ENCODE measurements at places on chromosomes 12 and 14.

DNA sequence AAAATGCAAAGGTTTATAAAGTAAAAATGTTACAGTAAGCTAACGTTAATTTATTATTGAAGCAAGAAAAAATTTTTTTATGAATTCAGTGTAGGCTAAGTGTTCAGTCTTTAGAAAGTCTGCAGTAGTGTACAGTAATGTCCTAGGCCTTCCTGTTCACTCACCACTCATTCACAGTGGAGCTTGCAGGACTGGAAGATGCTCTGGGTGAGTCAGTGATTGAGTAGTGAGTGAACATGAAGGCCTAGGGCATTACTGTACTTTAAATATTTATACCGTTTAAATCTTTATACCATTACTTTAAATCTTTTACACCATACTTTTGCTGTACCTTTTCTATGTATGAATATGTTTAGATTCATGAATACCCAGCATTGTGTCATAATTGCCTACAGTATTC is 120.3 kb upstream of the SLC38A4 start:
- no peak overlapping the region for H3K4me3 ChIP-seq
- H3K4me1 ChIP-seq: no peaks in the 10 kb centered on the region
- no peak for DNase-seq
- H3K27ac ChIP-seq: no peak overlapping the region
- no peaks in the 10 kb centered on the region for H3K36me3 ChIP-seq

DNA sequence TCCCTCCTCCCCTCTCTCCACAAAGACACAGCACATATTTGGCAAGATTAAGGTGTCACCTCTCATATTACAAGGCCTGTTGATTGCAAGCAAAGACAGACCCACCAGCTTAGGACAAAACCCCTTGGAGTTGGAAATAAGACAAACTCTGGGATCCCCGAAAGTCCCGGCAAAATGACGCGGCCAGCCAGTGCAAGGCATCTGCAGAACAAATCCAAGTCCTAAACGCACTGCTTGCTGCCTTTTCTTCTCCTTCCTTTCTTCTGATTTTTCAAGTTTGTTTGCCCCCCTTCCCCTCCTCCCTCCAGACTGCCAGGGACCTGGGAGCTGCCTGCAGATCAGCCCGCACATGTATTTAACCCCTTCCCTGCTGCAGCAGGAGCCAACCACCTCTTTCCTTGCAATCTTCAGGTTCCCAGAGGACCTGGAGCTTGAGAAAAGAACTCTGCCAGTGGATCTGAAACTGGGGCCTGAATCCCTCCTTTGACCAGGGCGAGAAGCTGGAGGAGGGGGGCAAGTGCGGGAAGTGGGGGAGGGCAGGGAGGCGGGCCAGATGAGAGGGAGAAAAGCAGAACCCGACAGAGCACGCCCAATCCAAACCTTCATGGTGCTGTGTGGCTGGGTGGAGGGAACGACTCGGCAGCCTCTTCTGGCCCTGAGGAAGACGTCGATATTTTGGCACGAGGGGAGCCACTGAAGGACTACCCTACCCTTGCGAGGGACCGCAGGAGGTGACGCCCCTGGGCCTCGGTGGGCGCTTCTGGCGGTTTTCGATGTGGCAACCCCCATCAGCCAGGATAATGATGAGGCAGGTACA is 2.0 kb upstream of the NTF3 start:
- peaks cover 48% of the 10 kb centered on the region for H3K4me1 ChIP-seq
- H3K4me3 ChIP-seq: no peak overlapping the region
- no peak overlapping the region for H3K27ac ChIP-seq
- no peaks in the 10 kb centered on the region for H3K36me3 ChIP-seq
- DNase-seq: no peak

GRCh38 chr12:14694970-14695369 is 1.4 kb downstream of the GUCY2C start:
- H3K36me3 ChIP-seq: no peaks in the 10 kb centered on the region
- DNase-seq: no peak
- no peaks in the 10 kb centered on the region for H3K4me1 ChIP-seq
- H3K4me3 ChIP-seq: no peak overlapping the region
- no peaks in the 10 kb centered on the region for H3K27me3 ChIP-seq

- peak overlapping the region; percentile 99 for H3K4me3 ChIP-seq
- peaks cover 4% of the 10 kb centered on the region for H3K27me3 ChIP-seq
- H3K27ac ChIP-seq: peak overlapping the region; percentile 99
- peaks cover 17% of the 10 kb centered on the region for H3K4me1 ChIP-seq
- H3K36me3 ChIP-seq: peaks cover 8% of the 10 kb centered on the region
Observed at GRCh38 chr12:121889274-121889624, 659 bp downstream of the PSMD9 start.

GRCh38 chr12:49867570-49868341 is 24.9 kb upstream of the BCDIN3D start:
- H3K27ac ChIP-seq: no peak overlapping the region
- no peak overlapping the region for H3K4me3 ChIP-seq
- H3K27me3 ChIP-seq: no peaks in the 10 kb centered on the region
- peaks cover 20% of the 10 kb centered on the region for H3K36me3 ChIP-seq
- H3K4me1 ChIP-seq: peaks cover 45% of the 10 kb centered on the region
- no peak for DNase-seq

GRCh38 chr14:104156142-104156541 is 17.8 kb downstream of the KIF26A start:
- H3K27ac ChIP-seq: no peak overlapping the region
- DNase-seq: no peak
- H3K4me3 ChIP-seq: no peak overlapping the region
- no peaks in the 10 kb centered on the region for H3K27me3 ChIP-seq
- H3K4me1 ChIP-seq: peaks cover 64% of the 10 kb centered on the region

DNA sequence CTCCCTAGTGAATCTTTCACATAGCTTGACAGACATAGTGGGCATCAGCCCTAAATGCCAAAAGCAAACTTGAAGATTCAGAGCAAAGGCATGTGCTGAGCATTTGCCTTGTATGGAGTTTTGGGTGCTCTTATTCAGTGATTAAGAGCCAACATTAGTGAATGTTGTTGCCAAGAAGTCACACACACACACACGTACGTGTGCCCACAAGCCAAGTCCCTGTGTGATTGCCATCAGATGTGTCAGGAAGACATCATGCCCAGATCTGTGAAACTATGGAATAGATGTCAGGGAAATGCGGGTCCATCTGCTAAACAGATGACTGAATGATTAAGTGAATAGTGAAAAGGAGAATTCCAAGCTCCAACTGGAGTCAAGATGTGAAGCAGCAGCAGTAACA is 149.0 kb downstream of the AKAP6 start:
- no peaks in the 10 kb centered on the region for H3K27me3 ChIP-seq
- H3K4me3 ChIP-seq: no peak overlapping the region
- H3K27ac ChIP-seq: no peak overlapping the region
- H3K36me3 ChIP-seq: no peaks in the 10 kb centered on the region

GRCh38 chr12:72612171-72612570 is 340.0 kb downstream of the TRHDE start:
- no peak overlapping the region for H3K4me3 ChIP-seq
- DNase-seq: no peak
- H3K36me3 ChIP-seq: no peaks in the 10 kb centered on the region
- no peaks in the 10 kb centered on the region for H3K27me3 ChIP-seq

DNA sequence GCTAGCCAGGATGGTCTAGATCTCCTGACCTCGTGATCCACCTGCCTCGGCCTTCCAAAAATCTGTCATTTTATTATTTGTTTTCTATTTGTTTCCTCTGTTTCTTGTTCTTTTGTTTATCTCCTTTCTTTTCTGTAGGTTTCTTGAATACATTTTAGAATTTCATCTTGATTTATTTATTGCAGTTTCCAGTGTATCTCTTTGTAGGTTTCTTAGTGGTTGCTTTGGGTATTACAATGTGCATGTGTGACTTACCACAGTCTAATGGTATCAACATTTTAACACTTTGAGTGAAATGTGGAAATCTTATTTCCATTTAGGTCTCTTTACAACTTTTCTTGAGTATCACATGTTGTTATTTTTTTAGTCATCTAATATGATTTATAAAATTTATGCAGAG is 29.9 kb upstream of the MUCL1 start:
- H3K27ac ChIP-seq: no peak overlapping the region
- no peaks in the 10 kb centered on the region for H3K4me1 ChIP-seq
- no peak for DNase-seq

DNA sequence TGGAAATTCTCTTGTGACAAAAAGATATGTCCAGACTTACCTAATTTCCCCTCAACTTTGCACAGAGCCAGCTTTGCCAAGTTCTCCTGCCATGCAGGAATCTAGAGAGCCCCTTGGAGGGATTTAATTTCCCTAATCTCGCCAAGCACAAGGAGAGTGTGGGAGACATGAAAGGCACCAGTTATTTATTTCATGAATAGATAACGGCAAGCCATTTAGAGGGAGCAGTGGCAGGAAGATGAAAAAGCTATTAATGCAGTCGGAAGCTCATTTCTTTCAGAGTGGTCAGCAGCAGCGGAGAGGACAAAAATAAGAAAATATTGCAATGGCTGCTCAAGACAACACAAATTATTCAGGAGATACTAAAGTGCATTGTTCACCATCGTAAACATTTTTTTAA is 150.9 kb upstream of the WSCD2 start:
- H3K36me3 ChIP-seq: no peaks in the 10 kb centered on the region
- no peak overlapping the region for H3K4me3 ChIP-seq
- H3K27ac ChIP-seq: no peak overlapping the region
- DNase-seq: no peak
- H3K27me3 ChIP-seq: no peaks in the 10 kb centered on the region

- no peaks in the 10 kb centered on the region for H3K27me3 ChIP-seq
- peak; percentile 49 for DNase-seq
- no peaks in the 10 kb centered on the region for H3K4me1 ChIP-seq
- H3K4me3 ChIP-seq: no peak overlapping the region
- no peaks in the 10 kb centered on the region for H3K36me3 ChIP-seq
Observed at GRCh38 chr12:77835969-77836368, 5.3 kb downstream of the NAV3 start.

DNA sequence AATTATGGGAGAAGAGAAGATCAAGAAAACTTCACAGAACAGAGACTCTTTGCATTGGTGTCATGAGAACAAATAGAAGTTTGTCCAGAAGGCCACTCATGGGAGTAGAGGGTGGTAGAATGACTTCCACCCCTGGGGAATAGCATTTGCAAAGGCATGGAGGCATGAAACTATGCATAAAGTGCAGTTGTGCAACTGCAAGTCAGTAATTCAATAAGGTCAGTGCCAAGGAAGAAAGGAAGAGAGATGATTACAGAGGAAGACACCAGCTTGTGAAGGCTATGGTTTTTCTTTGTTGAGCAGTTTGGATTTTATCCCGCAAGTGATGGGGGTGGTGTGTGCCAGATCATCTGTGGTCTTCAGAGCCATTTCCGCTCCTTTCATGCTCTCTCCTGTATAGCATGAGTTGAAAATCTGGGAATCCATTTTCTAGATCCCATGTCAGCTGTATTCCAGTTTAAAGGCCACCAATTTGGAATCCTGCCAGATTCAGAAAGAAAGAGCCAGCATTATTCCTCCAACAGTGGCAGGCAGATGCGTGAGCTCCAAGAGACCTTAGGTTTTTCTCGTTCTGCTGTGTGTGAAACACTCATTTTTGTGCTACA is 67.6 kb upstream of the GRIN2B start:
- H3K36me3 ChIP-seq: no peaks in the 10 kb centered on the region
- no peaks in the 10 kb centered on the region for H3K27me3 ChIP-seq

DNA sequence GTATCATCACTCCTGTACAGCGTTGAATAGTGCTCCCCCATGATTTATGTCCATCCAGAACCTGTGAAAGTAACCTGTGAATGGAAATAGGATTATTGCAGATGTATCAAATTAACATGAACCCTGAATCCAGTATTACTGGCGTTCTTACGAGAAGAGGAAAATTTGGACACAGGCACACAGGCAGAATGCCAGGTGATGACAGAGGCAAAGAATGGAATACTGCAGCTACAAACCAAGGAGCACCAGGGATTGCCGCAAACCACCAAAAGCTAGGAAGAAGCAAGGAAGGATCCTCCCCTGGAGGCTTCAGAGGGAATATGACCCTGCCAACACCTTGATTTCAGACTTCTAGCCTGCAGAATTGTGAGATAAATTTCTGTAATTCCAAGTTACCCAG is 113.5 kb upstream of the EGLN3 start:
- H3K4me1 ChIP-seq: peaks cover 13% of the 10 kb centered on the region
- no peaks in the 10 kb centered on the region for H3K36me3 ChIP-seq
- peaks cover 6% of the 10 kb centered on the region for H3K27me3 ChIP-seq
